ENCODE measurements at places on chromosomes 4 and X.

GRCh38 chr4:128957459-128957858 is 135.9 kb downstream of the SCLT1 start:
- DNase-seq: no peak

- DNase-seq: no peak
These were observed 56.7 kb downstream of the HTRA3 start for GRCh38 chr4:8326206-8326605.

GRCh38 chr4:84799318-84799717 is 167.2 kb downstream of the WDFY3 start:
- no peak for DNase-seq

DNA sequence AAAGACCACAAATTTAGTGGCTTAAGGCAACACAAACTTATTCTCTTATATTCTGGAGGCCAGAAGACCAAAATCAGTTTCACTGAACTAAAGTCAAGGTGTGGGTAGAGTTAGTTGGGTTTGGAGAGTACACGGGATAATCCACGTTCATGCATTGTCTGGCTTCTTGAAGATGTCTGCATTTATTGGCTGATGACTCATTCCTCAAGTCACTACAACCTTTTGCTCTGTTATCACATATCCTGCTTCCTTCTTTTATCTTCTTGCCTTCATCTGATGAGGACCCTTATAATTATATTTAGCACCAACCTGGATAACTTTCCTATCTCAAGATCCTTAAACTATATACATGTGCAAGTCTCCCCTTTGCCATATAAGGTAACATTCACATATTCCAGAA is 590.0 kb downstream of the FSTL5 start:
- DNase-seq: no peak

DNA sequence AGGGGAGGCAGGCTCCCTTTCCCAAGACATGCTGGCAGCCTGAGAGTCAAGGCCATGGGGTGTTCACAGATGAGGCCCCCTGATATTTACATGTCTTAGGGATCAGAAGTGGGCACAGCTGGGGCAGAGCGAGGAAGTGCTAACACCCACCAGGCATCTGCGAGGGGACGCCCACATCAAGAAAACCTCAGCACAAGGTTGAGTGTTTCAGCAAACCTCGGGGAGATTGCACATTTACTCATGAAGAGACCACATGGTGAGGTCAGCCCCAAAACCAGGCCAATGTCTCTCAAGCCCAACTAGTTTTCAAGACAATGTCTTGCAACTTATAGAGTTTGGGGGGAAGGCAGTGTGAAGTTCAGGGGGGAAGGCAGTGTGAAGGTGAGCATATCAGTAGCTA is 55.2 kb downstream of the CLNK start:
- no peak for DNase-seq

DNA sequence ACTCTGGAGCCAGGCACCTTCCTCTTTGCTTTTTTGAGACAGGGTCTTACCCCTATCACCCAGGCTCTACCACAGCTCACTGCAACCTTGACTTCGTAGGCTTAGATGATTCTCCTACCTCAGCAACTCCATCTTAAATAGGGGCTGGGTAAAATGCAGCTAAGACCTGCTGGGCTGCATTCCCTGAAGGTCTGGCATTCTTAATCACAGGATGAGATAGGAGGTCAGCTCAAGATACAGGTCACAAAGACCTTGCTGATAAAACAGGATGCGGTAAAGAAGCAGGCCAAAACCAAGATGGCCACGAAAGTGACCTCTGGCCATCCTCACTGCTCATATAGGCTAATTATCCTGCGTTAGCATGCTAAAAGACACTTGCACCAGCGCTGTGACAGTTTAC is 770.8 kb upstream of the PRKX start:
- DNase-seq: no peak

- DNase-seq: no peak
These were observed 214.1 kb upstream of the ANXA3 start for GRCh38 chr4:78337244-78338020.

DNA sequence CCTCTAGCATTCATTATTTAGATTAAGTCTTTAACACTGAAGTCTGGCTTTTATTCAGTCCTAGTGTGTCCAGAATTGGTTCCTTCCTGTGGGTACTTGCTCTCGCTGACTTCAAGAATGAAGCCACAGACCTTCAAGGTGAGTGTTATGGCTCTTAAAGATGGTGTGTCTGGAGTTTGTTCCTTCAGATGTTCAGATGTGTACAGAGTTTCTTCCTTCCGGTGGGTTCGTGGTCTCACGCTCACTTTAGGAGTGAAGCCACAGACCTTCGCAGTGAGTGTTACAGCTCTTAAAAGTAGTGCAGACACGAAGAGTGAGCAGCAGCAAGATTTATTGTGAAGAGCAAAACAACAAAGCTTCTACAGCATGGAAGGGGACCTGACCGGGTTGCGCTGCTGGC is 860.6 kb downstream of the STIM2 start:
- DNase-seq: no peak

DNA sequence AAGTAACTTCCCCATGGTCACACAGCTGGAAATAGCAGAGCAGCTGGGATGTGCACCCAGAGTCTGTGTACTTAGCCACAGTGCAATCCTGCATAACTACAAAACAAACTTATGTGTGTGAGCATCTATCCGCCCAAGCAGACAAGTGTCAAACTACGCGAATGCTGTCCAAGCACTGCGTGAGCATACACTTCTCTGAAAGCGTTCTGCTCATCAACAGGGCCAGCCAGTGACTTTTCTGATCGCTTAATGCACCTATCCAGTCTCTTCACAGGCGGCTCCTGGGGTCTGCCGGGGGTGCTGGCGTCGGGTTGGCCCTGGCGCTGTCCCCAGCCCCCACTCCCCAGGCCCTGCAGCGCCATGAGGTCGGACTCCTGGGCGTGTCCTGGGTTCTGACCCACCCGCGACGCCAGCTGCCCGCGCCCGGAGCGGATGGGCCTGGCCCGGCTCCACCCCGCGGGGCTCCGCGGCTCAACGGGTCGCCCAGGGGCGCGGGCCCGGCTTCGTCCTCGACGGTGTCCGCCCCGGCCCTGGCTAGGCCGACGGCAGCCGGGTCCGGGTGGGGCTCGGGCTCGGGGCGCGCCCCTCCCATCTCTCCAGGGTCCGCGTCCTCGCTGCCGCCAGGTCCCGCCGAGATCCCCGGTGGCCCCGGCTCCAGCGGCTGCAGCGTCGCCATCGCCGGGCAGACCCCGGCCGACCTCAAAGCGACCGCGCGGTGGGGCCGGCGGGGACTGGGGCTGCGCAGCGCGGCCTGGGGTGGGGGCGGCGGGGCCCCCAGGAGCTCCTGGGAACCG is 1.3 kb upstream of the ZNF141 start:
- no peak for DNase-seq

- DNase-seq: no peak
These were observed 170.3 kb downstream of the MOSPD2 start for GRCh38 chrX:15043538-15043937.

- DNase-seq: no peak
These were observed 1883.4 kb downstream of the STIM2 start for GRCh38 chr4:28744066-28744465.

GRCh38 chr4:39369301-39369700 is 3.1 kb upstream of the RFC1 start:
- DNase-seq: no peak

DNA sequence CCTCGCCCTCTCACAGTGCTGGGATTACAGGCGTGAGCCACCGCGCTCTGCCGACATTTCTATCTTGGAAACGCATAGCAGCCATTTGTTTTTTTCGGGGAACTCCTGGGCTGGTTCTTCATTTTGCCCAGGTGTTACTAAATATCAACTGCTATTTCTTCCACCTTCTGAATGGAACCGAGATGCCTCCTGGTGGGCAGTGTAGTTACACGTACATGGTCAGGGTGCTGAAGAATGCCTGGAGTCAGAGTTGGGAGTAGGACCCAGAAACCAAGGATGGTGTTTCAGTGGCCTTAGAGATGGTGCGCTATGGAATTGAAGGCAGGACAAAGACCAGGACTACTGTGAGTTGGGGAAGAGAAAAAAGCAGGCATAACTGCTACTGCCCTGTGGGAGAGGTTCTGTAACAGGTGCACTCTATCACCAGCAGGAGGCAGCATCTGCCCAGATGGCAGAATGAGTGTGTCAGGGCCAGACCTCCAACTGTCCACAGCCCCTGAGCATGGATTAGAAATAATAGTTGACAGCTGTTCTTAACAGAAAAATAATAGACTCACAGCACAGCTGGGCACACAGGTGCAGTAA is 81.7 kb downstream of the ZC4H2 start:
- no peak for DNase-seq

DNA sequence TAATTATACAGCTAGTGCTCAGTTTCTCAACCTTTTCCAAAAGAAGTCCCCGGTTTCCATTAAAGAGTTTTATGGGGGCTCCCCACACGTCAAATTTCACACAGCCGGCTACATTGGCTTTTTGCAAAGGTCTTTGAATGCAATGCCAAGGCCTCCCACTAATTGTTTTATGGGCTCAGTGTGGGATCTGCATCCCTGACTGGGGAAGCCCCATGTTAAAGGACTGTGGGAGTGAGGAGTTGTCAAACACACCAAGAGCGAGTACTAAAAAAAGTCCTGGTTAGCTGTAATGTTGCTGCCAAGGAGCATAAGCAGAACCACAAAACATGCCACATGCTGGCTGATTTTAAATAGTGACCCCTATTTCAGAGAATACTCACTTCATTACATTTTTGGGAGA is 162.6 kb downstream of the BMPR1B start:
- DNase-seq: no peak

DNA sequence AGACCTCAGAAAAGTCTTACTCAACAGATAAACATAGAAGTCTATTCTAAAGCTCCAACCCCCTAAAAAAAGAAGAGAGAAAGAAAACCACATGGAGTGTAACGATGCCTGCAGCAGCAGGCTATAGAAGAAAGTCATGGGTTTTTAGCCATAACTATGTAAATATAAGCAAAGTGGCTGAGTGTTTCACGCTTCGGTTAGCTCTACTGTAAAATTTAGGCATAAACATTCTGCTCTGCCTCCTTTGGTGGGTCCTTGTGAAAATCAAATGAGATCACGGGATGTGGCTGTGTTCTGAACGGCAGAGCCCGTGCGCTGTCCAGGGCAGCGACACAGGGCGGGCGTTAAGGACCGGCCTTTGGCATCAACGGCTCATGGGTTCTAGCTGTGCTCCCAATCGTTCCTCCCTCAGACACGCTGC is 78.4 kb downstream of the IRF2 start:
- DNase-seq: no peak

- no peak for DNase-seq
These were observed 1811.2 kb upstream of the PCDH10 start for GRCh38 chr4:131337936-131338335.

DNA sequence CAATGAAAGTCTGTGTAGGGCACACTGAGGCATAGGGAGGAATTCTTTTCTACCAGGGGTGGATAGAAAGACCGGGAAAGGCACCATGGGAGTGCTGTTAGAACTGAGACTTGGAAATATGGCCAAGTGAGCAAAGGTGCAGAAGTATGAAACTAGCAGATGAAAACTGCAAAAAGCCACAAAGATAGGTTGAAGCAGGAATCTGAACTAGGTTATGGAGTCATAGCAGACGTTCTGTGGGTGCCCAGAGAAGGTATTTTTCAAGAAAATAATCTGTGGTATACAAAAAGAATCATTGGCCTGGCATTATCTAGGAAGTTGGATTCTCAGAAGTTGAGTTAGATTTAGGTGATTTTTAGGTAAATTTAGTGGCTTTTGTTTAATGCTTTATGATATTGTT is 48.5 kb downstream of the SMAD1 start:
- no peak for DNase-seq

GRCh38 chr4:184900184-184900583 is 74.4 kb upstream of the ACSL1 start:
- no peak for DNase-seq

DNA sequence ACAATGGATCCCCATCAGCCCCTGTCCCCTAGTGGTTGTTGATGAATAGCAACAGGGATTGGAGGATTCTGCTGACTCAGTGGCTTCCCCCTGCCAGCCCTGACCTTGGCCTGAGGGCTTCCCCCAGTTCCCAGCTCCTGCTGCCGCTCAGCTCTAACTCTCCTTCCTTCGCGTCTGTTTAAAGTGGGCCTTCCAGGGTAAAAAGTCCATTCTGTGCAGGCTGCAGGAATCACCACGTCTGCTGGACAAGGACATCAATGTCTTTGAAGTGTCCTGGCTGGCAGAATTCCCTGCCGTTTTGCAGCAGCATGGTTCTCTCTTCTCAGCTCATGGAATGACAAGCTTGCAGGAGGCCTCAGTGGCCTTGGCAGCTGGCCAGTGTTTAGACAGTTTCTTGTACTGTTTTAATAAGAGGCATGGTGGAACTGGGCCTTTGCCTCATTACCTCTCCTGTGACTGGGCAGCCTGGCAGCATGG is 152.5 kb upstream of the STX18 start:
- no peak for DNase-seq

DNA sequence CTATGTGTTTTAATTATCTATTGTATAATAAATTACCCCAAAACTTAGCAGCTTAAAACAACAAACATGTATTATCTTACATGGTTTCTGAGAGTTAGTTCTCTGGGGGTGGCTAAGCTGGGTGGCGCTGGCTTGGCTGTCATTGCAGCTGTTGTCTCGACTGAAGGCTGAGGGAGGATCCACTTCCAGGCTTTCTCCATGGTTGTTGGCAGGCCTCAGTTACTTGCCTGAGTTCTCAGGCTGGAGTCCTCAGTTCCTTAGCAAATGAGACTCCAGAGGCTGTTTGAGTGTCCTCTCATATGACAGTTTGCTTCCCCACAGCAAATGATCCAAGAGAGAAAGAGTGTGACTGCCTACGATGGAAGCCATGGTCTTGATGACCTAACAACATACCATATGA is 23.5 kb upstream of the GALNT7 start:
- DNase-seq: no peak

DNA sequence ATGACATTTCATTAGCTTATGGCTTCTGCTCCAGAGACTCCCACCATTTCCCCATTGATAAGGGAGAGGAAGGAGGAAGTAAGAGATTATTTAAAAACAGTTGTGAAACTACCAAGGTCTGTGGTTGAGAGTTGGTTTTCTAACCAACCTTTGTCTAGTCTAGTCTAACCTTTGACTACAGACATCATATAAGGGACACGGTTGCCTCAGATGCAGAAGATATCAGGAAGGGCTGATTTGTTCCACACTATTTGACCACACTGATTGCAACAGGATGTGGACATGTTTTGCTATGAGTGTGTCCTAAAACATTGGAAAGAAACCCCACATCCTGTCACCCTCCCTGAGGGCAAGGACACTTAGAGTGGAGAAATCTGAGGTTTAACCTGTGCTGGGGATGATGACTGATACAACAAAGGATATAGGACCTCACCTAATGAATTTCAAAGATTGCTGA is 53.0 kb downstream of the COQ2 start:
- DNase-seq: no peak

DNA sequence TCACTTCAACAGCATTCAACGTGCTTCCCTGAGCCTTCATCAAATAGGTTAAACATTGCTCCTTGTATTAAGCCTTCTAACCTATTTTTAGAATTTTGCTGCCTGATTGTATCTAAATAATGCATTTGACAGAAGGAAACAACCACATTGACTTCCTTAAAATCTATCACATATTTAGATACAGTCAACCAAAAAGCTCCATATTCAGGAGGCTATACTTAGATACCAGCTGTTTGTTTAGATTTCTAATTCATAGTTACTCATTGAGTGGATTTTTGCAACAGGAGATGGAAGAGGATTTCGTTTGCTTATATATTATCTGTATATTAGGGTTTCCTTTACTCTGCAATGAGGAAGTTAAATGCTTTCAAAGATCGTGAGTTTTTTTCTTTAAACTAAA is 241.1 kb upstream of the PPP1R2C start:
- no peak for DNase-seq

GRCh38 chrX:136636121-136636520 is 11.8 kb upstream of the CD40LG start:
- DNase-seq: no peak

GRCh38 chr4:162443510-162443909 is 279.7 kb upstream of the FSTL5 start:
- DNase-seq: no peak

- no peak for DNase-seq
These were observed 59.2 kb upstream of the ZC4H2 start for GRCh38 chrX:65035446-65035770.
